ENCODE measurements at places on chromosomes 5 and 9.

GRCh38 chr9:80040457-80040856 is 468.7 kb downstream of the TLE4 start:
- DNase-seq: no peak

- DNase-seq: no peak
Observed at GRCh38 chr5:3511934-3512333, 83.7 kb upstream of the IRX1 start.

- no peak for DNase-seq
Observed at GRCh38 chr5:34977934-34978613, 48.7 kb downstream of the DNAJC21 start.

- DNase-seq: no peak
Observed at GRCh38 chr5:135635451-135635850, 56.7 kb upstream of the CXCL14 start.

DNA sequence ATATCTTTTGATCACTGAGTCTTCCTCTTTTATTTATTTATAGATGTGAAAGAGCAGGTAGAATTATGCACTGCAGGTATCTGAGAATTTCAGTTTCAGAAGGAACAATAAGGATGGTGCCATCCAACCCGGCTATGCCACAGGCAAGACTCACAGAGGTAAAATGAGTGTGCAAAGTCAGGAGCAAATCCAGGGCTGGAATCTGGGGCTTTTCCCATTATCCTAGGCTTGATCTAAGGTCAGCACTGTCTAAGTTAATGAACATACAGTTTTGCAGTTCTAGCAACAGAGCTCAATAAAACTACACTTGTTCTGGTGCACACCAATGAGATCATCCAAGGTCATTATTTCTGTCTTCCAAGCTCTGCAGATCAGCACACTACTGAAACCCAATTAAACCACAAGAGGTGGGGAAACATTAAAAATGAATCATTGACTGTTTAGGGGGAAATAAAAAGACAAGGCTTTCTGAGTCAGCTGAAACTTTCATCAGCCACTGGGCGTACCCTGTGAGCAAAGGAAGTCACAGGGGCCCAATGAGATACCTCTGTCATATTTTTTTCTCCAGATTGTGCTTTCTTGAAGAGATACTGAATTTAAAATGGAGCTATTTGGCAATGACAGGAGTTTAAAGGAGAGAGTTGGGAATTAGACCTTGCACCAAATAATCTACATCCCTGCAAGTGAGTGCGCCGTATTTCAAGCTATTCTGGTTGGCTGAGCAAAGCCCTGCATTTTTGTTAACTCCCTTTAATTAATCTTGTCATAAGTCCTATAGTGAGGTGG is 662.2 kb upstream of the ZNF608 start:
- peak; percentile 74 for DNase-seq

GRCh38 chr9:131278702-131279111 is 2.4 kb upstream of the FAM78A start:
- DNase-seq: no peak

DNA sequence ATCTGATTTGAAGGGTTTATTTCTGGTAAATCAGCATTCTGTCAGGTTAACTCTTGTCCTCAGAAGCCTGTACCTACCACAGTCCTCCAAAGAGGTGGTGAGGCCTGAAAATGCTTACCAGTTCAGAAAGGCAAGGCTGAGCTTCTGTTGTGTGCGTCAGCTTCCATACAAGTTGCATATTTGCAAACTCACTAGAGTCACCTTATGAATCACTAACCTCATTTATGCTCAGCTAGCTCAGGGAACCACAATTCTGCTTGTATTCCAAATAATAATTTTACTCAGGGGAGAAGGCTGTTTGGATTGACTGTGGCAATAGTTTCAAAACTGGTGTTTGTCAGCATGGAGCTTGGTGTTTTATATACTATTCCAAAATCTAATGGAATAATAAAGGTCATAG is 355.1 kb upstream of the RFX3 start:
- DNase-seq: no peak

DNA sequence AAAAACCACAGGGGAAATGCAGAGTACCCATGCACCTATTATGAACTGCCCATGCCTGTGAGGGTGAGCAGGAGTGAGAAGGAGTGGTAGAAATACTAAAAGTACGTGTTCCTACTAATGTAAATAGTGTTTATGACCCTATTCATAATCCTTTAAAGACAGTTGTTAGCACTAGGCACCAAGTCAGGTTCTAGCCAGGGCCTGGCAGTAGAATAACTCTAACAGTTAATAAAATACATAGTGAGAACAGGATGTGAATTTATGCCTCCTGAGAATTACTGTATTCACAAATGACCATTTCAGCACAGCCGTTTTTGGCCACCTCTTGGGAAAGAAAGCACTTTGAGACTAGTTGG is 103.2 kb upstream of the TARS1 start:
- DNase-seq: no peak

DNA sequence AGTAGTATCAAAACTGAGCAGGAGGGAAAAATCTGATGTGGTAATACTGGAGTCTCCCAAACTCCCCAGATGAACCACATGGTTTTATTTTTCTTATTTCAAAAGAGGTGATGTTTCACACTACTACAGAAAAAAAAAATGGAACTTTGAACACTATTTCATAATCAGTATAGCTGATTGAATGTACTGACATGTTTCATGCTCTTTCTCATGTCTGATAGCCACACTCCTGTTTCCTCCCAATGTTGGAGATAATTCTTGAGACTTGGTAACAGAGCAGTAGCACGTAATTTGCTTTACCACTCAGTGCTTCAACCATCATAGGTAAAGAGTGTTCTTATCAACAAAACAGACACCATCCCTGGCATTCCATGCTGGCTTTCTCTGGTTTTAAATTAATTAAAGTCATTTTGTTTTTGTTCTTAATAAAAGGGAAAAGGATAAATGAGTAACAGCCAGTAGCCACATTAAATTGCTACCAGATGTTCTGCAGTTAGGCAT is 85.2 kb downstream of the MUSK start:
- DNase-seq: no peak

DNA sequence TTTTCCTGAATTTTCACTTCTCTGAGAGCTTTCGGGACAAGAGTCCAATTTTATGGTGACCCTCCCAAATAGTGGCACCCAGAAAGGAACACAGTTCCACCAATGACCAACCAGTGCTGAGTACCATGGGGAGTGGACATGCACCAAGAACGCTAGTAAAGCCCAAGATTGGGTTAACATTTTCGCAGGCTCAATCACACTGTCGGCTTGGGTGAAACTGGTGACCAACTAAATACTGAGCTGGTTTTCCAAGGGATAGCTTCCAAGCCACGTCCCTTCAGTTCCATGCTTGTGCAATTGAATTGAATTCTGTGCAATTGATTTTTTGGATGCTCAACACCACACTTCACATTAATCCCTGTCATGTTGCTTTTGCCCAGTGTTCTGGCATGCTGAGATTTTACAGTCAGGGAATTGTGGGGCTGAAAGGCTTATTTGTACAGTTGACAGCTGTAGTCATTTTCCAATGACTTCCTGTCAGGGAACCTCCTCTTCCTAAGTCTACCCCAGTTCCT is 37.6 kb upstream of the TRMT10B start:
- no peak for DNase-seq
